ENCODE measurements at places on chromosomes 5 and 9.

DNA sequence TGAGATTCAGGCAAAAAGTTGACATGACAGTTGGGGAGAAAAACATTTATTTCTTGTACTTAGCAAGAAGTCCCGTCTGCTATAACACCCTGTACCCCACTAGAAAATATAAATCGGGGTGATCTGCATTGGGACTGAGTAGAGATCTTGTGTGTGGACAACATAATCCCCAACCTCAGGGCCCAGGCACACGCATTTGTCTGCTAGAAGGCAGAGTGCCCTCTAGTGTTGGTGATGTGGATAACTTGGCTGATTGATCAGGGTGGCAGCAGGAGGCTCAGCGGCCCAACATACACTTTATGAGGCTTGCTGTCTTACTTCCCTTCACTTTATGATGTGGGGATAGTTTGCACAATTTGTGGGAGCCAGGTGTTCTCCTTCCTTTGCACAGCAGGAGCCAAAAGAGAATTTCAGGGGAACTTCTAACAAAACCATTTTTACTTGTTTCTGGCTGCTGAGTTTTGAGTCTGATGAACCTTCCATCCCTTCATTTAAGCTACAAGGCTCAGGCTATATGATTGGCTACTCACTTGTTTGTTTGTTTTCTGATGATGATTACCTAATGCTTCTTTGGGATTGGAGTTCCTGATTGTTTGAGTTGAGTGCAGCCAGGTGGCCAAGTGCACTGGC lies 263.2 kb downstream of the DMAC1 start:
- peak; percentile 54 for DNase-seq

- no peak for DNase-seq
Measured at GRCh38 chr5:163772241-163772640, 266.8 kb downstream of the MAT2B start.

GRCh38 chr5:110058175-110058574 lies 368.4 kb downstream of the MAN2A1 start:
- DNase-seq = no peak

DNA sequence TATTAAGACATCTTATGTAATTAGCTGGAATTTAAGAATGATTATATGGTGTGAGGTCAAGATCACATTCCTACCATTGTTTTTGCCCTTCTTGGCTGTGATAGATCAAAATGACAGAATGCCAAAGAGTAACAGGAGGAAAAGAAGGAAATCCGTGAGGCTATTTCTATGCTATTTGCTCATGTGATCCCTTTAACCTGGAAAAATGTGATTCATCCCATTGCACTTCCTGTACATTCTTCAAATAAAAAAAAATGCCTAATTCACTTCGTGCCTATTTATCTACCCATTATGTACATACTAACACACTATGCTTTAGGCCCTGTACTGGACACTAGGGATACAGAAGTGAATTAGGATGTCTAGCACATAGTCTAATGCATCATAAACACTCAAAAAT lies 154.1 kb upstream of the PAPPA start:
- no peak for DNase-seq

- no peak for DNase-seq
Measured at GRCh38 chr9:89807101-89807395, 202.2 kb downstream of the GADD45G start.

GRCh38 chr5:14676320-14676719 lies 11.8 kb downstream of the OTULIN start:
- peak; percentile 52 for DNase-seq

GRCh38 chr9:15182101-15182551 lies 124.9 kb downstream of the TTC39B start:
- no peak for DNase-seq

GRCh38 chr5:126195410-126196100 lies 227.7 kb upstream of the GRAMD2B start:
- DNase-seq = no peak

DNA sequence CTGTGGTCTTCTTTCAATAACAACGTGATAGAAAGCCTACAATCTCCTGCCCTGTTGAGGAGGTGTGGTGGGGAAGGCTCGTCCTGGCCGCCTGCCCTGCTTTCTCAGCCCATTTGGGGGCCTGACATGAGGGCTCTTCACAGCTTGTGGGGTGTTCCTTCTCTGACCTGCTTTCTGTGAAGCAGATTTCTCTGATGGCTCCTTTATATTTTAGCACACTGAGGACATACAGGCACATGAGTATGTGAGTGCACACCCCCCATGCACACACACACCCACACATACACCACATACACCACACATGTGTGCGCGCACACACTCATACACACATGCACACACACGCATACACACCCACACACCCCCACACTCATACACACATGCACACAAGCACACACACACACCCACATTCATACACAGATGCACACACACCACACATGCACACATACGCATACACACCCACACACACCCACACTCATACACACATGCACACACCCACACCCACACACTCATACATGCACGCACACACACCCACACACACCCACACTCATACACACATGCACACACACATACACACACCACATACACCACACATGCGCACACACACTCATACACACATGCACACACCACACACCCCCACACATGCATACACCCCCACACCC lies 117.5 kb downstream of the COL5A1 start:
- no peak for DNase-seq

DNA sequence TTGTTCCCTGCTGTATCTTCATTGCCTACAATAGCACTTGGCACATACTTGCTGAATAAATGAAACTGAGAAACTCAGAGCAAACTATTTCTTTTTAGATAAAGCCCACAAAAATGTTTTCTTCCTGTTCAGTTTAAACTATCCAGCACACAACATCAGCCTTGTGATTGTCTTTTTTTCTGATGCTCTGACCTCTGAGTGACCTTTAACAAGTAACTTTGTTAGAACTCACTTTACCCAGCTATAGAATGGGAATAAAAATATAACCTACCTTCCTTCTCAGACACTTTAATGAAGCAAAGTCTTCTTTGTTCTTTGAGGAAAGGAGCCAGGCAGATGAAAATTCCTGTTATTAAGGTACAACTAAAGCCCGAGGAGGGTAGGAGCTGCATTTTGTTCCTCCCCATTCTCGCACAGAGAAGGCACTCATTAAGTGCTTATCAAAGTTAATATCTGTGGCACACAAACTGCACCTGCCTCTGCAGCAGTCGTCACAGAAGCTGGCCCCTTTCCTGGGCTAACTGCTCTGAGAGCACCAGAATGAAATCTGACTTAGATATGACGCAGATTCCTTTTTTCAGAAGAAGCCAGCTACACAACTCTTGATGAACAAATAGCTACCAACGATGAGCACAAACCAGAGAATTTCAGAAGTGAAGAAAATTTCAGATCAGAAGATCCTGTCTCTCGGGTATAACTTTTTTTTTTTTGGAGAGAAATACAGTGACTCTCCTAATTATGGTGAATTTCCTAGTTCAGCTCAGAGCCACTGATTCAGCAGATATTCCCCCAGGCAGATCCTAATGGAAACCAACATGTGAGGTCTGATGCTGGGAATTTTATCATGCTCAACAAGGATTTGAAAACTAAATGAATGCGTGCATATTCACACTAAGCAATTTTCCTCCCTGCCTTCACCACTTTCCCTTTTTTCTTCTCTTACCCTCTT lies 31.0 kb upstream of the NR3C1 start:
- DNase-seq = peak; percentile 44

- DNase-seq = no peak
Measured at GRCh38 chr5:16726538-16726946, 109.7 kb upstream of the RETREG1 start.

DNA sequence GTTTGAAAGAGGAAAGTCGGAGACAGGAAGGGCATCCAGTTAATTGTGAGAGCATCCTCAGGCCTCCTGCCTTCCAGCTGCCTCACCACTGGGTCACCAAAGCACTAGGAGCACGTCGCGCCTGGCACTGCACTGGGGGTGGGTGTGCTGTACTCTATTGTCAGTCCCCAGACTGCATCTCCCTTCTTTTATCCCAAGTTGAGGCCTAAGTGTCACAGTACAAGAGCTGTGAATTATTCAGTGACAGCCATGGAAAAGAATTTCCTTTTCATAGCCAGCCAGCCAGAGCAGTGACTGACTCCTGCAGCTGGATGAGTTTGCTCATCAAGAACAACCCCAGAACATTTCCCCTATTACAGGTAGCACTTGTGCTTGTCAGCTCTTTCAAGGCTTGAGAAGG lies 16.3 kb downstream of the CLTA start:
- DNase-seq = no peak

- DNase-seq = no peak
Measured at GRCh38 chr9:109907810-109908458, 127.9 kb downstream of the PALM2AKAP2 start.

DNA sequence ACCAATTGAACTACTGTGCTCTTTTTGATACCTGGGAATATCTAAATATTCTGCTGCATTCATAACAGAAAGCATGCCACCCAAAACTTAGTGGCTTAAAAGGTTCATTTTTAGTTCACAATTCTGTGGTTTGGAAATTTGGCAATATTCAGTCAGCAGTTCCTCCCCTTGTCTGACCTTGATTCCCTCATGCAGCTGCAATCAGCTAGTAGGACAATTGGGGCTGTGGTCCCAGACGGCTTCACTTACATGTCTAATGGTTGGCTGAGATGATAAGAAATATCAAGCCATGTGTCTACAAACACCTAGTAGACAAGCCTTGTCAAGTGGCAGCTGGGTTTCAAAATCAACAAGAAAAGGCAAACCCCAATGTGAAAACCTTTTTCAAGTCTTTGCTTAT lies 51.3 kb downstream of the ANXA1 start:
- peak; percentile 65 for DNase-seq

- DNase-seq = no peak
Measured at GRCh38 chr9:25964239-25964638, 286.0 kb upstream of the TUSC1 start.

- DNase-seq = peak; percentile 27
Measured at GRCh38 chr5:81898403-81898802, 73.4 kb upstream of the ATG10 start.

- DNase-seq = no peak
Measured at GRCh38 chr9:34576597-34577399, 12.7 kb downstream of the CNTFR start.

- DNase-seq = no peak
Measured at GRCh38 chr5:34041247-34041972, 1.6 kb downstream of the C1QTNF3 start.

GRCh38 chr9:75200892-75201470 lies 112.7 kb downstream of the OSTF1 start:
- peak; percentile 61 for DNase-seq

GRCh38 chr5:169988206-169988605 lies 7.9 kb upstream of the INSYN2B start:
- DNase-seq = no peak

- DNase-seq = no peak
Measured at GRCh38 chr9:80359291-80359690, 787.5 kb downstream of the TLE4 start.

GRCh38 chr9:105127863-105128220 lies 116.6 kb upstream of the SLC44A1 start:
- DNase-seq = peak; percentile 20

DNA sequence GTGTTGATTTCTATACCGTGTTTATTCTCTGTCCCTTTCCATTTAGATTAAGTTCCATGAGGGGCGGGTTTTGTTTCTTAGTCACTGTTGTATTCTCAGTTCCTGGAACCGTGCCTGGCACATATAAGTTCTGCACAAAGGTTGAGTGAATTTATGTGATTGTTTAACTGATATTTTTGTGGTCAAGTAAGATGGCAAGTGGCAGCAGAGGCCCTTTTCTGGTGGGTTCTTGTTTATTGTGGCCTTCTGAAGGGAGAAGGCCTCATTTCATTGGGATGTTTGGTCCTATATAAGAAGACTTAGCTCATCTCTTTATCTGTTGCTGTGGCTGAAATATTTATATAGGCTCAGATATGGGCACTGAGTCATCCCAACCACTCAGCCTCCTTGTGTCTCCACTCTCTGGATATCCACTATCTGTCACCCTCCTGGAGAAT lies 262.5 kb downstream of the PSAT1 start:
- DNase-seq = no peak

- no peak for DNase-seq
Measured at GRCh38 chr9:77305622-77306400, 128.5 kb downstream of the VPS13A start.

DNA sequence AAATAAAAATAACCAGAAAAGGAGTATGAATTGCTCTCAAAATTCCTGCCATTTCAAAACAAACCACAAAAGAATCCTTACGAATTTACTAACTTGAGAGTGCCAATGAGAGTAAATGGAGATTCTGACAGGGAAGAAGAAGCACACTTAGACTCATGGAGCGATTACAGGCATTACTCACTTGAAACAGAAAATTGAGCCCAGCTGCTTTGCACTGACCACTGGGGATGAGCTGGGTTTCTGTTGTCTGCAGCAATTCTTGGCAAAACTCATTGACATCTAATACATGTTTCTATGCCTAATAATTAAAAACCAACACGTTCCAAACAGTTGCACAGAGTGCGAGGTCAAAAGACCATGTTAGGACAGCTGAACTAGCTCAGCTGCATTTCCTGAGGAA lies 731.6 kb downstream of the DNAH5 start:
- no peak for DNase-seq

GRCh38 chr9:84403288-84403687 lies 62.7 kb upstream of the SLC28A3 start:
- DNase-seq = no peak

- DNase-seq = peak; percentile 87
Measured at GRCh38 chr9:68999393-69000105, 14.4 kb downstream of the PRKACG start.

- DNase-seq = no peak
Measured at GRCh38 chr9:20409321-20410092, 212.8 kb downstream of the MLLT3 start.

DNA sequence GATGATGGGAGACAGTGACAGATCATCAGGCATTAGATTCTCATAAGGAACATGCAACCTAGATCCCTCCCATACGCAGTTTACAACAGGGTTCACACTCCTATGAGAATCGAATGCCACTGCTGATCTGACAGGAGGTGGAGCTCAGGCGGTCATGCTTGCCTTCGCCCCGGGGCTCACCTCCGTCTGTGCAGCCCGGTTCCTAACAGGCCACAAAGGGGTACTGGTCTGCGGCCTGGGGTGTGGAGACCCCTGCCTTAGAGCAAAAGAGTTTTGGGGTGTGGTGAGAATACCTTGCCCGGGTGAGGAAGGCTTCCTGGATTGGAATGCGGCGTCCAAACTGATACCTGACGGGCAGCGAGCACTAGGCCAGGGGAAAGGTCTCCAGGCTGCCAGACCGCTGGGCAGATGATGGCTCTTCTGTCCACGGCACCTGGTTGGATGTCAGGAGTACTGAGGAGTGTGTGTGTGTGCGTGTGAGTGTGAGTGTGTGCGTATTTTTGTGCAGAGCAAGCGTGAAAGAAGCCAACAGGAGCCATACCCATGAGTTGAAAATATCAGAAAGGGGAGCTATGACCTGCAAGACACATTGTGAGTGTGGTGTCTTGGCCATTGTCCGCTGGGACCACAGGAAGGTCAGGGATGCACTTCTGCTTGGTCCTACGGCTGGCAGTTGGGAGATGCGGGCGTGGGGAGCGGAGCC lies 55.4 kb downstream of the ACER2 start:
- DNase-seq = no peak
